ENCODE measurements at places on chromosomes 2 and 18.

DNA sequence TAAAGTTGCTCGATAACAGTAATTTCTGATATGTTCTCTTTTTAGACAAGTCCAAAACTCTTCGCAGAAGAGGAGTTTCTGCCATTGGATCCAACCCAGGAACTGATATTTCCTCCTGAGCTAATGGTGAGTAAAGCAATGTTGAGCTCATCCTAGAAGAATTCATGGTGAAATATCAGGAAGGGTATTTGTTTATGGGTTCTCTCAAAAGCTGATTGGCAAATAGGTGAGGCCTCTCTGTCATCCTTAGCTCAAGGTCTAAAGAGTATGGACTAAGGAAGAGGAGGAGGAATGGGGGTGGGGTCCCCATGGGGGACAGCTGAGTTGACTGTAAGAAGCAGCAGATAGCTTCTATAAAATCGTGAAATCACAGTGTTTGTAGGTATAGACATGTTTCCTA is 18.2 kb downstream of the AOX1 start:
- no peak for DNase-seq

DNA sequence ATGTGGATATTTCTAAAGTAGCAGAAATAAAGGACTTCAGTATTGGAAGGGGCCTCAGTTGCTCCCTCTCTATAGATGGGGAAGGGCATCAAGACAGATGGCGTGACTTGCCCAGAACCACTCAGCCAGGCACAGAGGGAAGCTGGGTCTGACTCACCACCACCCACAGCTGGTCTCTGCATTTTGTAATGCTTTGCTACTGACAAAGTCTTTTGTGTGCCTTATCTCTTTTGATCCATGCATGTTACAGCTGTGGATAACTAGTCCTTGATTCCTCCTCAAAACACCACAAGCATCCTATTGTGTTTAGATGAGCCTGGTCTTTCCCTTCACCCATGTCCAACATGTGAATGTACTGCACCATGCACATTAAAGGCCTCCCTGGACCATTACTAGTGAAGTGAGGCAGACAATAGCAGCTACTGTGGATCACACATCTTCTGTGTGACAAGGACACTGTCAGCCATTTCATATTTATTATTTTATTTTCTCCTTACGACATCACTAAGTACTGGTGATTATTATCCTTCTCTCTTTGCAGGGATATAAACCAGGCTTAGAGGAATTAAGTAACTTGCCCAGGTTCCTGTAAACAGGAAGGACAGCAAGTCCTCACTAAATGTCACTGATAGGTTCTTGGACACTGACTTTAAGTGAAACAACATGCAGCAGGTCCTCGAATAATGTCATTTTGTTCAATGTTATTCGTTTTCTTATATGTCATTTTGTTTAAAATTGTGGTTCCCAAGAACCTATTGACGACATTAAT is 29.6 kb upstream of the IL37 start:
- no peak for DNase-seq

DNA sequence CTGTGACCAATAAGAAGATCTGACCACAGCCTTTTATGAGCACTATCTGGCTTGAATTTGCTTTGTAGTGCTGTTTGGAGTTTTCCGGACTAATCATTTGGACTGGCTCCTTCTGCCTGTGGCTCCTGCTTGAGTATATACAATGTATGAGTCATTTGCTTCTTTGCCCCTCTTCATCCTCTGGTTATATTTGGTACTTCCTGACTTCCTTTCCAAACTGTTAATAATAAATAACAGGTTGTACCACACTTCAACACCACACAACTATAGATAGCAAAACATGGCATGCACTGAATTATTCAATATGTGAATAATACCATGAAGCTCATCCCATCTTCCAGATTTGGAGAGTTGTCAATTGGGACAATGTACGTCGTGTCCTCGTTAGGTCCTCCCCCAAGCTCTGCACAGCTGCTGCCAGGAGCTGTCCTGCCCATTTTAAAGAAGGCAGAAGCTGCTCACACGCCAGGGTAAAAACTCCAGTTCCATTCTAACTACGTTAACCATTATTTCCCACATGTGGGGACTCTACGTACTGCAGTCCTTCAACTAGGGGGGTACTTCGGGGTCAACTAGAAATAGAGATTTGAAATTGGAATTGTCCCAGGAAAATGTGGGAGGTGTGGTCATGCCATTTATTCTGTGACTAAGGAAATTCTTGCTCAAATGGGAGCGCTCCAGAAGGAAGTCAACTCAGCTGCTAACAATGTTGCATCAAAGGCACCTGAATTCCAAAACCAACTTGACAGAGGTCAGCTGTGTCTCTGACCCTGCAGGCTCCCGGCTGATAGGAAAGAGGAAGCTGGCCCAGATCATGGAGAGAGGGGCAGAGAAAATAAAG is 38.1 kb downstream of the ST8SIA5 start:
- no peak for DNase-seq

DNA sequence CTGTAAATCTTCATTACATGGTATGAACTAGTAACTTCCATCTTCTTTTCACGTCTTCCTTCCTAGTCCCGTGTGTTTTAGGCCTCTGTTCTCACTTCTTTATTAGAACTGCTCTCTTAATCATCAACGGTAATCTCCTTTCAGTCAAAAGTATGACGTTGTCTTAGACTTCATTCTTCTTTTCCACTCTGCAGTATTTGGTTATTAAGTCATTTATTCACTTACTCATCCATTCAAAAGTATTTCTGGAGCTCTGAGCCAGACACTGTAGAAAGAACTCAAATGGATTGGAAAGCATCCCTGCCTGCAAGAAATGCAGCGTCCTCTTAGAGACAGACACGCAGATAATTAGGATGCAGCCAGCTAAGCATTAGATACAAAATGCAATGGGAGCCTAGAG is 494.6 kb upstream of the NRP2 start:
- DNase-seq, result no peak

GRCh38 chr2:30191819-30192271 is 39.5 kb upstream of the LBH start:
- no peak for DNase-seq

GRCh38 chr2:163417596-163418337 is 318.0 kb downstream of the FIGN start:
- no peak for DNase-seq
